Breast epithelium (tissue), 4 donors: ENCODE measurements at places on chromosomes 16 and 17.

DNA sequence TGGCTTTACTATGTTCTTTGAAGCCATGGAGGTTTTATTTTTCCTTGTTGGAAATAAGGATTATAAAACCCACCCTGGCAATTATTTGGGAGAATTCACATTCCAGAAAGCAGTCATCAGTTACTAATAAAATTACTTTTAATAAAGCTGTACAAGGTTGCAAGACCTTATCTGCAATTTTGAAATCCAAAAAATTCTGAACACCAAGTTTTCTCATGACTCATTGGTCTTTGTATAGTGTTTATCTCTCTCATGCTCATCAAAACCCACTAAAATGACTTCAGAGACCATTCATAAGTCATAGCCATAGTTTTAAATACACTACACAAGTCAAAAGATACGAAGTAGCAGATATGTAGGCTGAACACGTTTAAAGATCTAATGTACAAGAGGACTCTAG, 6.0 kb upstream of the KRT38 start:
- no peak for DNase-seq

DNA sequence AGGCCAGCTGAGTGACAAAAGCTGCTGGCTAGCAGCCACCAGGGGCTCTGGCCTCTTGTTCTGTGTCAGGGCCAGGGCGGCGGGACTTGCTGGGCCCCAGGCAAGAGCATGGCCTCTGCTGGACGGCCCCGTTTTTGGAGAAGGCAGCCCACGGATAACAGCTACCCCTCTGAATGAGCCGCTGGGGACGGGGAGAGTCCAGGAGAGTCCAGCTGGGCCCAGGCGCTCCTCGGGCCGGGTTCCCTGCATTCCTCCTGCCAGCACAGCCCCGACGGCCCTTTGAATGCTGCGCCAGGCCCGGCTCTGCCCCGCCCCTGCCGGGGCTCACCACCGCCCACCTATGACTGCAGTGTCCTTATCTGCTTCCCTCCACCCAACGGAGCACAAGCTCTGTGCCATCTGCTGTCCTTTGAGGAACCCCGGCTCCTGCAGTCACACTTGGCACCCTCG, 33.4 kb downstream of the SLC7A5 start:
- DNase-seq: no peak

DNA sequence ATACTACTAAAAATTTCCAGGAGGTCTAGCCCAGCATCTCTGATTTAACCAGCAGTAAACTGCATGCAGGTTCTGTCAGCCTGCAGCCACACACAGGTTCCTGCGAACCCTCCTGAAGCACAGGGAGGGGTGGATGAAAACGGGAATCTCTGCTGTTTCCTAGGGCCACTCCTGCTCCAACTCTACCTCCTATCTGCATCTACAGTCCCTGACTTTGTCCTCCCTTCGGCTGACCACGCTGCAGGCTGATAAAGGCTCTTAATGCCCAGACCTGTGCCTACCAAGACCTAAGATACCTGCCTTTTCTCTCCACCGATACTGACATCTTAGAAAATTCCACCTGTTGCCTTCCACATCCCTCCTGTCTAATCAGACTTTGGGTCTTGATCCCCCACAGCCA, 50.2 kb downstream of the CYTH1 start:
- no peak for DNase-seq

- no peak for DNase-seq
Measured at GRCh38 chr16:79473456-79473855, 127.1 kb downstream of the MAF start.

DNA sequence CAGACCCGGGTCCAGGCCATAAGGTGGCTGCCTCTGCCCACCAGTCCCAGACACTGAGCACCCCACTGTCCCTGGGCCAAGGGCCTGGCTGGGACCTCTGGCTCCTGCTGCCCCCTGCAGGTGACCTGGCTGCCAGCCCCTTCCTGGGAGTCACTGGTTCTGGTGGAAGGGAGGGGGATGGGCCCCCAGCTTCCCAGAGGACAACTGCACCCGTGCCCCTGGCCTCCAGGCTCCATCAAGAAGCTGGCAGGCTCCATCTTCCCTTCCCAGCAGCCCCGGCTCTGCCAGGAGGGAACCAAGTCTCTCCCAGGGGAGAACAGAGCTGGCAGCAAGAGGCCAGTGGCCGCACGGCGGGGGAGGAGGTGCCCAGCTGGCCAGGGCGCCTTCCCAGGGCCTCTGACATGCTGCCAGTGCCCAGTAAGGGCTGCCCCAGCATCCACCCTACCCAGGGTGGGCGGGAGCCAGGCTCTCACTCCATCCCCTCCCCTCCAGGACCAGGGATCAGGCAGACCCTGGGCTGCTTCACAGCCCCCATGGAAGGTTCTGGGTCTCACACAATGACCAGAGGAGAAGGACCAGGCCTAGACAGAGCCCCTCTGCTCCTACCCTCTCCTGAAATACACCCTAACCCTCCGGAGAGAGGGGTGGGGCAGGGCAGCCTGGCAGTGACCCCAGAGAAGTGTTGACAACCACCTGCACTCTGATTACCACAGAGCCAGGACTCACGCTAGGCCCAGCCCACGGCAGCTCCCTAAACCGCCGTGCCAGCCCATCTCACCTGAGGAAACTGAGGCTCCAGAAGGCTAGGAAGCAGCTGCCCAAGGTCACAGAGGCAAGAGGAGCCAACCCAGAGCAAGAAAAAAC, 3.6 kb downstream of the CLUH start:
- DNase-seq: no peak

DNA sequence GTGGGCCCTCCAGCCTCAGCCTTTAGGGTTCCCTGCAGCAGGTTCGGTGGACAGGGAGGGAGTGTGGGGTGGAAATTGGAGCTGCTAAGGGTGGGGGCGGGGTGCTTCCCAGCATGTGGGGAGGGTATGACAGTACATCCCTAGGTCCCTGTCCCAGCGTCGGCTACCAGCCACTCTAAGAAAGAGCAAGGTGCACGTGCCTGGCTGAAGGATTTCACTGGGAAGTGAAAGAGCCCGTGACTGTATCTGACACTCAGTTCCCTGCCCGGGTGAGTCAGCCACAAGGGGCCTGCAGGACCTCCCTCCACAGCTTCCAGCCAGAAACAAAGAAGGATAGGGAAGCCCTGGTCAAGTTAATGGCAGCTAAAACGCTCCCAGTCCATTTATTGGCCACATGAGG, 4.1 kb downstream of the SNRNP25 start:
- no peak for DNase-seq

- no peak for DNase-seq
Measured at GRCh38 chr17:60640503-60640902, 37.1 kb upstream of the BCAS3 start.

DNA sequence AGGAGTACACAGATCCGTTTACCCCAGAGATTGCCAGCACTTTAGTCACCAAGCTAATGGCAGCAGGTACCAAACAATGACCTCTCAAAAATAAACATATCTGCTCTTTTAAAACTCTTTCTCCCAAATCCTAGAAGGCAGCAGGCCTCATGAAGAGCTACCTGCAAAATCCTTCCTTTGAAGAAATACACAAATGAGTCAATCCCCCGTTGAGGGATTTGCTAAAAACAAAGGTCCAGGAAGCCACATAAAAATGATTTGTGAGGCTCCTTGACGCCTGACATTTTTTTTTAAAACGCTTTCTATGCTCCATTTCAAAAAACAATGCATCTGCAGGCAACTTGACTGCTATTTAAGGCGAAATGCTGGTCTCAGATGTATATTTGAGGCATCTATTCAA, 58.2 kb downstream of the NACA2 start:
- no peak for DNase-seq

GRCh38 chr16:85755929-85756768, 5.3 kb upstream of the C16orf74 start:
- DNase-seq: no peak

DNA sequence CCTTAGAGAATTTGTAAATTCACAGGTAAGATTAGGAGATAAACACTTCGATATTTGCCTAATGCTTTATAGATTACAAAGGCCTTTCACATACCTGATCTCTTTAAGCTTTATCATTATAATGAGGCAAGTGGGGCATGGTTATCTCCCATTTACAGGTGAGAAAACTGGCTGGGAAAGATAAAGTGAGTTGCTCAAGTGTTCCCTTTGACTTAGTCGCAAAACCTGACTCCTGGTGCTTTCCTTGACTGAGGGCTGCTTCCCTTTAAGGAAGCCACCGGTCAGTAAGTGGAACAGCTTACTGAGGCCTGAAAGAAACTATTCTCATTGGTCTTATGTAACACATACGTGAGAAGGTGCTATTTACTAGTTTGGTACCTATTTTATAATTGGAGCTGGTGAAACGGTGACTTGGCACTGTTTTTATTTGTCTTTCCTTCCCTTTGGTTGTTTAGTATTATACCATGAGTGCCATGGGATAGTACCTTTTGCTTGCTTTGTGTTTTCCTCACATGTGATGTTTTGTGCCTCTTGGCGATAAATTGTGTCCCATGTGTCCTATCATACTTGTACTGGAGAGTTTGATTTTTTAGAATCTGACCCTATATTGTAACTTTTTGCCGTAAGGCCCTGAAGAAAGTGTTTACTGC, 57.2 kb downstream of the NUP88 start:
- no peak for DNase-seq

- DNase-seq: no peak
Measured at GRCh38 chr17:69630056-69630635, 215.6 kb downstream of the MAP2K6 start.

DNA sequence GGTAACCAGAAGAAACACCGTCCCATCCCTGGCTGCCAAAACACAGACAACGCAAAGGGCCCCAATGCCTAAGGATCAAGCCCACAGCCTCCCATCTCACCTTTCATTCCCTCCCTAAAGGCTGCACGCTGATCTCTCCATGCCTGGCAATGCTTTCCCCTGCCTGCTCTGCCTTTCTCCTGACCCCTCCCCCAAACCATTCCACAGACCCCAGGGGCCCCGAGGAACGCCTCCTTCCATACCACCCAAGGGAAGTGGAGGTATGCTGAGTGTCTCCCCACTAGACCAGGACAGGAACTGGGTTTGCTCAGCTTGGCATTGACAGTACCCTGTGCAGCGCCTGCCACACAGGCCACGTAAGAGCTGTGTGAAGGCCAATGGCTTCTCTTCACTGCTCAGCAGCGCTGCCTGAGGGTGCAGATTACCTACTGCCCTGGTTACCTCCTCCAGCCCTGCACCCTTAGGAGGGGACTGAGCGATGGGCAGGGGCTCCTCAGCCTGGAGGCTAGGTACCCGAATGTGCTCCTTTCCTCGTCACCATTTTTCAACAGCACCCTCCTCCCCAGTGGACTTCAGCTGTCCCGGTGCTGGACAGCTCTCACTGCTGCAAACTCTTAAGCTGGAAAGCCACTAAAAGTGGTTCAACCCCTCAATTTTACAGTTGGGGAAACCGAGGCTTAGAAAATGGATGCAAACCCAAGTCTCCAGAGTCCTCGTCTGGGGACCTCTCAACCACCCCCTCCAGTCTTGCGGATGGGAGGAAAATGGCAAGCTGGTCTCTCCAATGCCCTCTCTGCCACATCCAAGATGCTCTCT, 45.0 kb downstream of the SRCIN1 start:
- DNase-seq: no peak

DNA sequence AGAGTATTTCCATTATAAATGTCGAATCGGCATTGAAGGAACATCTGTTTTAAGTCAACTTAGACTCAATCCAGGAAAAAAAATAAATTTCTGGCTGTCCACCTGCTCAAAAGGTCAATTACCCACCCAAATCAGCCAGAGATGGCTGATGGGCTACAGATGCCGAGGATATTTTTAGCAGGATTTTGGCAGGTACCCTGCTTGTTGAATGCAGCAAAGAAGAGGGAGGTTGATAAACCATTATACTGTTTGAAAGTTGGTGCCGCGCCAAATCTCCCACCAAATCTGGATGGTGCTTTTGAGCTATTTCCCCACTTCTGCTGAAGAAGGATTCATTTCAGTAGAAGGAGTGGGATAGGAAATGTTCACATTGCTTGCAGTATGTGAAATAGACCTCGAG, 537.7 kb downstream of the MAF start:
- DNase-seq: no peak

DNA sequence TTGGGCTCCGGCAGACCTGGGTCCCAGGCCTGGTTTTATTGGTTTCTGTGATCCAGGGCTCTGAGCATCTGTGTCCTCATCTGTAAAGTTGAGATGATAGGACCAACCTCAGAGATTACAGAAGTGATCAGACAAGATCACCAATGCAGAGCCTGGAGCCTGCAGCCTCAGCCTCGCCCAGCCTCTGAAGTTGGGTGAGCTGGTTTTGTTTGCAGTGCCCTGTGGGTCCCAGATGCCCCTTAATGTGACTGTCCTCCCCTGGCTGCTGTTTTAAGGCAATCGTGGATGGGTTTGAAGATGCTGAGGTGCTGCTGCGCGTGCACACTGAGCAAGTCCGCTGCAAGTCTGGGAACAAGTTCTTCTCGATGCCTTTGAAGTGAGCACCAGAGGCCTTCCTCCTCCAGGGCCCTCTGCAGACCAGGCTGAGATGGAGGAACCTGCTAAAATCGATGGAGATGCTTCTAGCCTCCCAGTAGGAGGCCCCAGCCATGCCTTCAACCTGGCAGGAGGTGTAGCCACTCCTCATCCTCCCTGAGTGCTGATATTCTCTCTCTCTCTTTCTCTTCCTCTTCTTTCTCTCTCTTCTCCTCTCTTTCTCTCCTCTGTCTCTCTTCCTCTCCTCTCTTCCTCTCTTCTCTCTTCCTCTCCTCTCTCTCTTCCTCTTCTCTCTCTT, 5.6 kb upstream of the MMP15 start:
- DNase-seq: no peak

- DNase-seq: no peak
Measured at GRCh38 chr16:51210087-51210486, 59.0 kb upstream of the SALL1 start.

- no peak for DNase-seq
Measured at GRCh38 chr16:56426585-56426984, 1.2 kb upstream of the AMFR start.

- DNase-seq: no peak
Measured at GRCh38 chr17:50024808-50025207, 29.8 kb upstream of the DLX3 start.

DNA sequence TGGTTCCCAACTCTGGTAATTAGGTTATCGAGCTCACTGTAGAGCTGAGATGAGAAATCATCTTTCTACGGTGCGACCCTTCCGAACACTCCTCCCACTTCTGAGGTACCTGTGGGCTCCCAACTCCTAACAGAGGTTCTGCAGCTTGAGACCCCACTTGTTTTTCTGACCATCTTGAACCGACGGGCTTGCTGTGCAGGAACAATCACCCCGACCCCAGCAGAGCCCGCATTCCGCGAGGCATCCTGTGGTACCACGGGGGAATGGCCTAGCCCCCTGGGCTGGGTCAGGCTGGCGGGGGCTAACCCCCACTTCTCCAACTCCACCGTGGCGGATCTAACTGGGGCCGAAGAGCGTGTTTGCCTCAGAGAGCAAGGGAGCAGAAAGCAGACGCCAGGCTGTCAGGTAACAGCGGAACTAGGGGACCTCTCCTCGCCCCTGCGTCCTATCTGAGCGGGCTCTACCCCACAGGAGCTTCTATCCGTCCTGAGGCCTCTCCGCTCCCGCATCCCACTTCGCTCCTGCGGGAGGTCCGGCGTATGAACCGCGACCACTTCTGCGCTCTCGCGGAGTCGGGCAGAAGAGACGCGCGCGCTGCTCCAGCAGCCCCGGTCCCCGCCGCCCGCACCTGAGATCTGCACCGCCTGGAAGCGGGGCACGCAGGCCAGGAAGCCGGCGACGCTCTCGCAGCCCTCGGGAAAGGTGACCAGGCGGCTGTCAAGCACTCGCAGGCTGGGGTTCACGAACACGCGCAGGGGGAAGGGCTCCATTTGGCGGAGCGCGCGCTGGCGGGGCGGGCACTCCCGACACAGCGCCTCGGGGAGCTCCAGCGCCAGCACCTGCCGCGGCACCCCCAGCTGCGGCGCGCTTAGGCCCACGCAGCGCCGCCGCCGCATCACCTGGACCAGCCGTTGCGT, 761 bp downstream of the PDF start:
- DNase-seq: no peak
